ENCODE measurements at places on chromosomes 13 and 19.

DNA sequence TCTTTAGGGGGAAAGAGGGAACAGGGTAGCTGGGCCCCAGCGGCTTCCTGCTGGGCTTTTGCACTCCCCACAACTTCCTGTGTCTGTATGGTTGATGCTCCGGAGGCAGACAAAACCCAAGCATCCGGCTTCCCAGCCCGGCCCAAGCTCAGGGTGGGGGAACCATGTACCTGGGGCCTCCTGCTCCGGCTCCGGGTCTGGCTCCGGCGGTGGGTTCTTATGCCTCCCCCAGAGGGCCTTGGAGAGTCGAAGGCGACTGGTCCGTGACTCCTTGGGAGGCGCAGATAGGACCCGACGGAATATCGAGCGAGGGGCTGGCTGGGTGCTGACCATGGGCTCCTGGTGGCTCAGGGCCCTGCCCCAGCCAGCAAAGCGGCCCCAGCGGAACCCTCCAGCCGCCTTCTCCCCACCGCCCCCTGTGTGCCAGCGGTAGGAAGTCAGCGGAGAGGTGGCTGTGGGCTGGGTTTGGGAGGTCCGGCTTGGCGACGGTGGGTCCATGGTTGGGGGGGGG, 428 bp downstream of the RASAL3 start:
- no peak for DNase-seq

- DNase-seq: peak; percentile 29
These were observed 97.9 kb downstream of the GGACT start for GRCh38 chr13:100490692-100491091.

DNA sequence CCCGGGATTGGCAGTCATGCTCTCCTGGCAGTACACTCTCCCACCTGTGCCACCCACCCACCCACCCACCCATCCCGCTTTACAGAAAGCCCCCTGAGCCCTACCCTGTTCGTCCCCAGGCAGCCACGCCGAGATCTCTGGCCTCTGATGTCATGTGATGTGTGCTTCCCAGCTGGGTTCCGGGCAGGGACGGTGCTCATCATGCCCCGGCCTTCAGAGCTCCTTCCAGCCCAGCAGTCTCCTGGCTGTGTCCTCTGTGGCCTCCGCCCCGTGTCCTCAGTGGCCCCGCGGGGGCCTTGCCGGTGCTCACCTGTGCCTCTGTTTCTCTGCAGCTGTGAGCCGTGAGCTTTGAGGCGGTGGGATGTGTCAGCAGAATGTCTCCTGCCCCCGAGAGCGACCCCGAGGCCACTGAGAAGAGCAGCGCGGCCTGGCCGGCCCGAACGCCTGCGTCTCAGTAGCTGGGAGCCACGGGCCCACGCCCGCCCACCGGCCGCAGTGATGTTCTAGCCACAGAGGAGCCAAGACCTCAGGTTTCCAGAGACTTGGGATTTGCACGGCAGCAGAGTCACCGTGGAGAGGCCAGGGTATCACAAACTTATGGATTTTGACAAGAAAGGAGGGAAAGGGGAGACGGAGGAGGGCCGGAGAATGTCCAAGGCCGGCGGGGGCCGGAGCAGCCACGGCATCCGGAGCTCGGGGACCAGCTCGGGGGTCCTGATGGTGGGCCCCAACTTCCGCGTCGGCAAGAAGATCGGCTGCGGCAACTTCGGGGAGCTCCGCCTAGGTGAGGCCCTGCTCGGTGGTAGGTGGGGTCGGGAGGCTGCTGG, 28.4 kb downstream of the CSNK1G2 start:
- no peak for DNase-seq

- no peak for DNase-seq
These were observed 56.8 kb upstream of the GTF3A start for GRCh38 chr13:27367570-27367969.

- DNase-seq: no peak
These were observed 1.5 kb upstream of the DAND5 start for GRCh38 chr19:12967907-12968306.
